T-helper 9 cell (primary cell): ENCODE measurements at places on chromosomes 4 and X.

- no peak for DNase-seq
Observed at GRCh38 chr4:95165926-95166524, 382.7 kb downstream of the UNC5C start.

DNA sequence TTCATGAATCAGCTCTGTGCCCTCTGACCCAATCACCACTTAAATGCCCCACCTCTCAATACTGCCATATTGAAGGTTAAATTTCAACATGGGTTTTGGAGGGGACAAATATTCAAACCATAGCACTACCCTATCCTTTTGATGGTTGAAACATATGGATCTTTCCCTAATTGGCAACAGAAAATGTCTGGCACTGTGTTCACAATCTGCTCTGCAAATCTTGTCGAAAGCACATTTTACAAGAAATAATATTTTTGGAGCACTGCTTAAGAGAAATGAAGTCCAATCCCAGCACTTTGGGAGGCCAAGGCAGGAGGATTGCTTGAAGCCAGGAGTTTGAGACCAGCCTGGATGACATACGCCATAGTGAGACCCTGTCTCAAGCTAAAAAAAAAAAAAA lies 130.6 kb upstream of the FAM9C start:
- no peak for DNase-seq

DNA sequence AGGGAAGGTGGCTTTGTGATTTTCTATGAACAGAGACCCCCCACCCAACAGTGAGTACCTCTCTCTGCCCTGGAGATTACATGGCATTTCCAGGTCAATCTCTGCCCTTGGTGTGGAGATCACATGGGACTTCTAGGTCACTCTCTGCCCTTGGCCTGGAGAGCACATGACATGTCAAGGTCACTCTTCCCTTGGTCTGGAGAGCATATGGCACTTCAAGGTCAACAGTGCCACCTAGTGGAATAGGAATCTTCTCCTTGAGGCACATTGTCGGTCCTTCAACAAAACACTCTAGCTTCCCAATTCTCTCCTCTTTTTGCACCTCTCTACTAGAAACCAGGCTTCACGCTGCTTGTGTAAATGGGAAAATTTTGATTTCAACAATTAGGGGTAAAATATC lies 66.2 kb upstream of the TACR3 start:
- DNase-seq: no peak

GRCh38 chr4:114692958-114693357 lies 94.4 kb downstream of the UGT8 start:
- no peak for DNase-seq

DNA sequence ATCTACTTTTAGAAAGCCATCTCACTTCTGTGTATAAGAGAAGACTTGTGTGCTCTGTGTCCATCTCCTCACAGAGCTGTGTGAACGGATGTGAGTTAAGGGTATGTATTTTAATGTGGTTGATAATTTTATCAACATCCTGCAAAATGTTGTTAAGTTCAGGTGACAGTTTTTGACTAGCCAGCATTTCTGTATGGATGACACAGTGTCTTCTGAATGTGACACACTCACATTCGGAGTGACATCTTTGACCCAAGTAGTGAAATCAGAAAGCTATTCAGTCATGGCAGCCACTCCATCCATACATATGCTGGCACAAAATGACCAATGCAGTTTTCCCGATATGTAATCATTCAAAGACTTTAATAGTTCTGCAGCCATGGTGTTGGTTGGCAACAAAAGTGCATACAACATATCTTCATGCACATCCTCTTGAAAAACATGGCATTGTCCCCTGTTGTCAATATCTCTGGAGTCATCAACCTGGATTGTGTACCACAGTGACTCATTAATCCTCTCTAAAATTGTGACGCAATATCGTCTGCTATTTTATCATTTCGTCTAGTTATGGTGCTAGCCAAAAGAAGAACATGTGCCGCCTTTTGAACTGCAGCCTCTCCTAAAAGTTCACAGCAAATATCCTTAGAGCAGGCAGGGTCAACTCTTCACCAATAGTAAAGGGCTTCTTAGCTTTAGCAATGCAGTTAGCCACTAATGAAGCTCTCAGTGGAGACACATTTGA lies 6.8 kb upstream of the FGF2 start:
- no peak for DNase-seq

- DNase-seq: no peak
Observed at GRCh38 chr4:27595571-27596360, 735.1 kb downstream of the STIM2 start.

GRCh38 chr4:81631958-81632441 lies 160.3 kb upstream of the RASGEF1B start:
- DNase-seq: no peak

DNA sequence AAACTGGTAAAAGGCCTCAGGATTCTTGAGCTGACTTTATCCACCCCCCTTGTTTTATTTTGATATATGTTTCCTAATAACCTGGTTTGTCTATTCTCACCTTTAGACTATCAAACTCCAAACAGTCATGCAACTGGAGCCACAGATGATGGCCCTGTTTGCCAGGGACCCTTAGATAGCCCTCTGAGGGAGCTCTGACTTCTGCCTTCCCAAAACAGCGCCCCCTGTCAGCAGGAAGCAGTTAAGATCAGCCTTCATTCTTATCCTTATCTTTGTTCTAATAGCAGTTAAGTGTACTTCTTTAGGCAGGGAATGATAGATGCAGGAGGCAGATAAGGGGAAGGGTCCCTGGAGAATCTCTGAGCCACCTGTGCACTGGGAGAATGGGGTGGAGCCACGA lies 27.5 kb upstream of the CXCL13 start:
- no peak for DNase-seq

- no peak for DNase-seq
Observed at GRCh38 chr4:83315341-83315870, 19.2 kb downstream of the HPSE start.

DNA sequence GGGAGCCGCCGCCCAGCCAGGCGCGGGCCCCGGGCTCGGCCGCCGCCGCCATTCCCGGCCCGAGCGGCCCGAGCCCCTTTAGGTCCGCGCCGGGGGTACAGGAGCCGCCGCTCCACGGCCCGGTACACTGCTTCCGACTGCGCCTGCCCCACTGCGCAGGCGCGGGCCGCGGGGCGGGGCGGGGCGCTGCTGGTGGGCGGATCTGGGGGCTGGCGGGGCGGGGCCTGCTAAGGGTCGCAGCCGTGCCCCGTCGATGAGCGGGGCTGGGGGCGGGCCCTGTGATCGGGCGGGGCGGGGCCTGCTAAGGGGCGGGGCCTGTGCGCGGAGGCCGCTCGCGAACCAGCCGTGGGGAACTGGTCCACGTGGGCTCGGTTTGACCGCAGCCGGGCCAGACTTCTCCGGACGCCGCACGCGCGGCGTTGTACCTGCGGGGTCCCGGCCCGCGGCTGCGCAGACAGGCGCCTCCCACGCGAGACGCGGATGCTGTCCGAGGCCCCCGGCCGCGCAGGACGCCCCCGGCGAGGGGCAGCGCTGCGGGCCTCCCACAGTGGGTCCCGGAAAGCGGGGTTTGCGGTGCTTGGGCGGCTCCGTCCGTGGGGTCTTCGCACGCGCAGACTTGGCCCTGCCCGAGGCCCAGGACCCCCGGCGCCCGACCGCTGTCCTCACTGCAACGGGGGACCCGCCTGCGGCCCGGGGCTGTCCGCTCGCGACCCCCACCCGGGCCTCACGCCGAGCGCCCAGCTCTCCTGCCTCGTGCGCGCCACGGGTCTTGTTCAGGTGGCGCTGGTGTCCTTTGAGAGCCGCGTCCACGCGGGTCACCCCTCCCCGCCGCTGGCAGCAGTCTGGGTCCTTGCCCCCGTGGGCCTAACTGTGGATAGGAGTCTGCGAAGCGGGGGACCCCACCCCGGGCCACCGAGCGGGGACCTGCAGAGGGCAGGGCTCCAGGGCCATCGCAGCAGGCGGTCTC lies at the start of gene DGKQ:
Gene DGKQ, minus strand, starts transcription at position 139 of the 967 bp plus-strand sequence. Its CDS starts 87 bp downstream, at position 52.
- DNase-seq: peak; percentile 91

GRCh38 chrX:108186811-108187210 lies 95.2 kb downstream of the ATG4A start:
- DNase-seq: no peak

- DNase-seq: no peak
Observed at GRCh38 chr4:47187608-47188007, 156.2 kb downstream of the GABRB1 start.

DNA sequence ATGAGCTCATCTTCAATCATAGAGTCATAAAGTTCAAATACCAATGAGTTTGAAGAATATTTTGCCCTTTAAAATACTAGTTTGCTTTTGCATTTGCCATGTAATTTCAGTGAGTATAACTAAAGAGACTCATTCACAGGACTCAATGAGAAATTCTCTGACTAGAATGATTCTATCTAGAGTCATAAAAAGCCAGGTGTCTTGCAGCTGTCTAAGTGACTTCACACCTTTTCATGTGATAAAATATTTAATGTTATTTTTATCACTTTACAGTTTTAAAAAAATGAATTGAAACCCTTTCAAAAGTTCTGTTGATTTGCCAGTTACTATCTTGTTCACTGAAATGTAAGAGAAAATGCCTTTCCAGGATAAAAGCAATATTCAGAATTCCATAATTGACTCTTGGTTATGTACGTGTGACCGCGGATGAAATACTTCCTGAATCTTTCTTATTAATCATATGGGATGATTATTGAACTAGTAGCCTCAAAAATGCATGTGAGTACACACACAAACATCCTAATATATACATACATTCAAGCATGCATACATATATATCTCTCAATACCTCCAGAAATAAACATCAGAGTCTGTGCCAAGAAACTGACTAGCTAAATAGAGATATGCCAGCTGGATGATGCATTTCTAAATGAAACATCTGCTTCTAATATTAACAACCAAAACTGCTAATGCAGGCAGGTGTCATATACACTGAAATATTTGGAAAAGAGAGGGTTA lies 87.0 kb downstream of the GABRB1 start:
- DNase-seq: no peak

DNA sequence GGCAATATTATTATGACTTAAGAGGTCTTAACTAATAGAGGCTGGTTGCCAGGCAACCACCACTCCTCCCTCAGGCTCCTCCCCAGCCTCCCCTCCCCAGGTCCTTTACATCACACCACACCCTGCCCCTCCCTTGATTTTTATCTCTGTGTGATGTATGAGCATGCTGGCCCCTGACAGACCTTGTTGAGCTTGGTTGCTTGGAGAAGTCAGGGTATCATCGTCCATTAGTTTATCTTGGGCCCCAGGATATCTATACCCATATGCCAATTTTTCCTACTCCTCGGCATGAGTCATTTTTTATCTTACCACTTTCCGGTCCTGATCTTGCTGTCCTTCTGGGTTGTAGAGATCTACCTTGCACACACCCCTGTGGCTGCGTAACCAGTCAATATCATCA lies 2.5 kb downstream of the AKAP4 start:
- no peak for DNase-seq

- DNase-seq: peak; percentile 88
Observed at GRCh38 chr4:10018818-10019461, 2.4 kb downstream of the SLC2A9 start.

DNA sequence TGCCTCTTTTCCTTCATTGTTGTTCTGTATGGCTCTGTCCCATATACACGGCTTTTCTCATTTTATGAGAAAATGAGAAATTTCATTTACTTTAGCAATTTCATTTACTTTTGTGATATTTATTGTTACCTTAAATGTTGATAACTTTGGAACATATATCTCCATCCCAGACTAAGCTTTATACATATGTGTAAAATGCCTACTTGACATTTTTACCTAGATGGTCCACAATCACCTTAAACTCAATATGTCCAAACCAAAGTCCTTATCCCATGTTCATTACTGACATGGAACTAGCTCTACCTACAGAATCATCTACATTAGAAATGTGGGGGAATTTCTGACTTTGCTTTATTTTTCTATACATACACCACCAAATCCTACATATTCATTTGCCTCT lies 590.5 kb upstream of the CT83 start:
- no peak for DNase-seq

DNA sequence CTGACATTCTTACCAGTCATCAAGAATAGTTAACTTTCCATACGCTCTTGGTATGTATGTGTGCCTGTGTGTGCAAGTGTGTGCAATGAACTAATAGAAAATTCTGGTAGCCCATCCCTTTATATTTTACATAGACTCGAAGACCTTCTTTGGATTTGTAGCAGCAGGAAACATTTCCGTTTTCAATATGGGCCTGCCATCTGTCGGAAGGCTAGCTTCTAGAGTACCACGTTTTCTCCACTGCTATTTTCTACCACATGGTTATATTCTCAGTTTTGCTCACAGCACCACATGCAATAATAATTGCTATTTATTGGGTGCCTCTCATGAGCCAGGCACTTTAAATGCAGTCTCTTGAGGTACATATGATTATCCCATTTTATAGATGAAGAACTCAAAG lies 47.9 kb upstream of the PTCHD1 start:
- no peak for DNase-seq

GRCh38 chr4:2337896-2338295 lies 76.0 kb upstream of the MXD4 start:
- DNase-seq: no peak

GRCh38 chrX:35076061-35076460 lies 133.5 kb downstream of the FAM47B start:
- no peak for DNase-seq

GRCh38 chrX:1205681-1206611 lies 6.5 kb downstream of the CRLF2 start:
- DNase-seq: no peak

DNA sequence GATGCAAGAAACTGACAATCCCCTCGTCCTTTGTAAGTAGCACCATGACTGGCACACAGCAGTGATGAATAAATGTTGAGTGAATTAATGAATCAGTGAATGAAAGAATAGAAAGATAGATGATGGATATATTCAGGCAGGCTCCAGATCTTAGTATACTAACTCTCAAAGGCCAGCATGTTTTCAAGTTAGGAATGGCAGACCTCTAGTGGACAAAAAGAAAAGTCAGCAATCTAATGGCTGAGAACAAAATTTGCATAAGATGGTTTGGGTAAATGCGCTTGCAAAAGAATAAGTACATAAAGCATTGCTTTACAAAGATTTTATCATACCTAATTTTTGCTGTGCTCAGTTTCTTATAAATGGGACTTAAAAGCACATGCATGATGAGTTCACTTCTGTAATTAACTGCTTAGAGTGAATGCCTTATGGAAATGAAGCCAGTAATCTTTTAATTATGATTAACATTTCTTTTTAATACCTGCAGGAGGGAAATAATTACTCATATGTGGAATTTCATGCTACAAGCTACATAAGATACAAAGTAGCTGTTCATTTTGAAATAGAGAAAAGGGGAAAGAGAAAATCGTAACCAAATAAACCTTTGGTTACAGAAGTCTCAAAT lies 126.9 kb upstream of the GPRIN3 start:
- no peak for DNase-seq

- no peak for DNase-seq
Observed at GRCh38 chr4:158895797-158896576, 127.2 kb downstream of the FNIP2 start.

- DNase-seq: no peak
Observed at GRCh38 chr4:5827108-5828004, 65.5 kb downstream of the CRMP1 start.

GRCh38 chr4:139129206-139129605 lies 47.8 kb downstream of the ELF2 start:
- DNase-seq: no peak

DNA sequence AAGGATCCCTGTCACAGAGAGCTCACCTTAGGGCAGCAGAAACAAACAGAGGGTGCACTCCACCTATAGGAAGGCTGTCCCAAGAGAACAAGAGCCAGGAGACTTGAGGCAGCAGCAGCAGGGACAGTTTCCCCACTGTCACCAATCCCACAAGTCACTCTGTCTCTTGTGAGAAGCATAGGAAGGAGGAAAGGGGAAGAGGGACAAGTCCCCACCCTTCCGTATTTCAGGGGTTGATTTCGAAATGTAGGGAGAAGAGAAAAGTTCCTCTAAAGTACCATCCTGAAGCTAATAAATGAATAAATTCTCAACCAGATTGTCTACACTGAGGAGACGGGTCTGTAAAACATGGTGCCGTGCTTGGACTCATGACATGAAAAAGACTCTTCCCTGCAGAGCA lies 9.5 kb upstream of the TLR8 start:
- no peak for DNase-seq
